ENCODE measurements at places on chromosomes 1 and 21. TPM values are rescaled to one million over a fixed set of nuclear protein-coding genes. Genes with fewer than 3 reads are reported as not detected.
A peak's percentile ranks its signal among the peaks of the same experiment; 100 is the strongest.

ANKRD35 gene
- total RNA-seq, result 19.5 TPM

RXFP4 gene
- not detected for total RNA-seq

LRRIQ3 gene
- total RNA-seq, result not detected

SPRR5 gene
- not detected for total RNA-seq

DNA sequence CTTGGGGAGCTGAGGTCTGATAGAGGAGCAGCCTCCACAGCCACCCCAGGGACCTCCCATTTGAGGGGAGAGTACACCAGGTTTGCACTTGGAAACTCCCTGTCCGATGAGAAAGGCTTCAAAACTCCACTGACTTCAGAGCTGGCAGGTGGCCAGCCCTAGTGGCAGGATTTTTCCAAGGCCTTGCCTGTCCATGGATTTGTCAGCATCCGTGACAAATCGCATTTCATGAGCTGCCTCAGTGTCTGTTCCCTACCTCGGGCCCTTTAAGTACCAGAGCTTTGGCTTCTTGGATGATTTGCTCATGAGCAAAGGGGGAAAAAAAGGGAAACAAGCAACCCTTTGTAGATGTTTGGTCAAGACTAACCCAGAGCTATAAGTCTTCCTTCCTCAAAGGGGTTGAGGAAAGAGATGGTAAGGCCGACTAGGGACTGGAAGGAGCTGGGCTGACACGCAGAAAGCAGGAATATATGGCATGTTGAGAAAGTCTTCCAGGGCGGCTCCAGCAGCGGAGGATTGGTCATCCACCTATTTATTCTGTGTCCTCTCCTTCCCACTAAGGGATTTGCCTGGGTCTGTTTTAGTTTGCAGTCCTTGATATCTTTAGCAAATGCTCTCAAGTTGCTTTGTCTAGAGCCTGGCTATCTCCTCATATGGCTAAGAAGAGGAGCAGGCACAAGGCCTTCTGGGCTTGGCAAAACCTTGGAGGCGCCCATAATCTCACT is 2.7 kb upstream of the HSPG2 start:
- DNase-seq, result peak; percentile 64

- DNase-seq, result no peak
Measured at GRCh38 chr1:190452272-190452848, 25.3 kb downstream of the BRINP3 start.

All from gastrocnemius medialis (tissue), 4 donors.